ENCODE measurements at places on chromosomes 3 and 15.

DNA sequence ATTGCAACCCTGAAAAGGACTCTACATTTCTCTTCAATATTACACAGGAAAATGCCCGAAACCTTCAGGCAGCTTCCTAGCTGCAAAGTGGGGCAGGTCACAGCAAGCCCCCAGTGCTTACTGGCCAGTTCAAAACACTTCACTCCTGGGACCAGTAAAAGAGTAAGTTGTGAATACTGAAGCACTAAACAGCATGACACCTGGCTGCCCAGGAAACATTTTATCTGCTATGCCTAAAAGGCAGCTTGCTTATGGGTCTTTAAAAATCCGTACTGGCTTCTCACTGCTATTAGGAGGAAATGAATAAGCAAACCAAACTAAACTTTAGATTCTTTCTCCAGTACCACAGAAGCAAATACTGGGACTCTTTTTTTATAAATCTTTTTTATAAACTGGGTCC lies 457.9 kb upstream of the ALCAM start:
- DNase-seq, result no peak

GRCh38 chr3:140344601-140345205 lies 333.2 kb upstream of the TRIM42 start:
- no peak for DNase-seq

DNA sequence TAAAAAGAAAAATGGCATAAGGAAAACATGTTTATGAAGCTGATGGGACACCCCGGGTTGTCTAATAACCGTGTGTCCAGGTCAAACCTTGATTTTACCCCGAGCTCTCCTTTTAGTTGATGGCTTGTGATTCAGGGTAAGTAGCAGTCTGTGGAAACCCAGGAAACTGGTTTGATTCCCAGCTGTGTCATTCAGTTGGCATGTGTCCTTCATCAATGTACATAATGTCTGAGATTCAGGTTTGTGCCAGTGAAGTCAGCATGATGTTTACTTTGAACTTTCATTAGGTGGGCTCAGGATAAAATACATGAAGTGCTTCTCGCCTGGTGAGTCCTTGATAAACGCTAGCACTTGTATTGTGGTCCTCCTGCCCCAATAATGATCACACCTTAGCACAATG lies 4.3 kb upstream of the COPG1 start:
- DNase-seq, result no peak

GRCh38 chr15:85763673-85764633 lies 30.8 kb downstream of the KLHL25 start:
- no peak for DNase-seq

- DNase-seq, result no peak
Observed at GRCh38 chr3:25043177-25043576, 384.9 kb upstream of the RARB start.
